ENCODE measurements at places on chromosomes 13 and 19.

GRCh38 chr19:32308431-32309077 is 36.9 kb upstream of the ZNF507 start:
- DNase-seq, result no peak

DNA sequence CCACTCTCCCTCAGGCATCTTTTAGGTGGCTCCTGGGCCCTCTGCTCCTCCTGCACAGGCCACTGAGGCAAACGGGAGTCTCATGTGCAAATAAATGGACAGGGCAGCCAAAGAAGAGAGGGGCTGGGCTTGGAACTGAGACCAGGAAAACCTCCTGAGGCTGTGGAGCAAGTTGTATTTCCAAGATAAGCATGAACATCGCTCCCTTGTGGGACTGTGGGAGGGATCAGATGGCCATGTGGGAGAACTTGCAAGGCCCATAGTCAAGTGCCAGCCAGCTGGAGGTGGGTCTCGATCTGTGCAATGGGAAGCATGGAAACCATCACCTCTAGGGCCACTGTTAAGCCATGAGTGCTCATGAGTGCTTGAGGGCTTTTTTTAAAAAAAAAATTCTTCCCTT is 24.9 kb downstream of the MED26 start:
- DNase-seq, result no peak

DNA sequence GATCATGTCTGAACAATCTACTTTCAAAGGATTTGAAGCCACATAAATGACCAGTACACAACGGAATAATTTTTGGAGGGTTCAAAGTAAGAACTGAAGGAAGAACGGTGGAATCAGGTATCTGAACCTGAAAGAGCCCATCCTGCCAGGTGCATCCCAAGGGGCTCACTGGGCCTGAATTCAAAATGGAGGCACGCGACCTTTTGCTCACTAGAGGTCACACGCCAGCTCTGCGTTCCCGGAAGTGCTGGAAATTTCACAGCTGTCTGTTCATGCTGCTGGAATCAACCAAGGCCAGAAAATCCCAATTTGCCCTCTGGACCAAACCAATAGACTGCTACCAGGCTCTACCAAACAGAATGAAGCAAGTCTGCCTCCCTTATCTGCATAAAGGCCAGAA is 4.2 kb upstream of the RASA3 start:
- no peak for DNase-seq

DNA sequence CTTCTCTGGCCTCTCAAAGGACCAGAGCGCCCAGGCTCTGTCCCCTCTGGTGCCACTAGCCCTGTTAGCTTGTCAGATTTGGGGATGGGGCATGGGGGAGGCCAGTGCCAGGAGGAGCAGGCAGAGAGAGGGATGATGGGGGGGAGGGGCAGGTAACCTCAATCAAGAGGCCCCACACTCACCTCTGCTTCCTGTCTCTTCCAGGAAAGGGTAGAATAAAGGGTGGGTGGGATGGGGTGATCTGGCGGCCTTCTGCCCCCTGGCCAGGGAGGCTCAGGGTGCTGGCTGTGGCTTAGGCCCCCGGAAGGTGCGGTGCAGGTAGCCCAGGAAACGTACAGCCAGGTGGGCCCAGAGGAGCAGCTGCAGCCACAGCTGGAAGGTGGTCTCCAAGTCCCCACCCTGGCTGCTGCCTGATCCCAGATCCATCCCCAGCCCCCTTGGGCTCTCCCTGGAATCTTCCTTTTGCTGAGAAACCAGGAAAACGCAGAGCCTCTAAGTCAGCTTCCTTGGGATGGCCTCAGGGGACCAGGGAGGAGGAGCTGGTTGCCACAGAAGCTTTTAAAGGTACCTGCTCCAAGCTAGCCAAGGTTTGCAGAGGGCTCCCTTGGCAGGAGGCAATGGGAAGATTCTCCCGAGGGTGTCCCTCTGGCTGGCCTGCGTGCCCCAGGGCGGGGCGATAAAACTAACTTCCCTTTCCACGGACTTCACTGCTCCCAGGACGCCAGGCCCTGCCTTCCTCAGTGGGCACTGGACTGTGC is 5.3 kb downstream of the PRKACA start:
- no peak for DNase-seq

DNA sequence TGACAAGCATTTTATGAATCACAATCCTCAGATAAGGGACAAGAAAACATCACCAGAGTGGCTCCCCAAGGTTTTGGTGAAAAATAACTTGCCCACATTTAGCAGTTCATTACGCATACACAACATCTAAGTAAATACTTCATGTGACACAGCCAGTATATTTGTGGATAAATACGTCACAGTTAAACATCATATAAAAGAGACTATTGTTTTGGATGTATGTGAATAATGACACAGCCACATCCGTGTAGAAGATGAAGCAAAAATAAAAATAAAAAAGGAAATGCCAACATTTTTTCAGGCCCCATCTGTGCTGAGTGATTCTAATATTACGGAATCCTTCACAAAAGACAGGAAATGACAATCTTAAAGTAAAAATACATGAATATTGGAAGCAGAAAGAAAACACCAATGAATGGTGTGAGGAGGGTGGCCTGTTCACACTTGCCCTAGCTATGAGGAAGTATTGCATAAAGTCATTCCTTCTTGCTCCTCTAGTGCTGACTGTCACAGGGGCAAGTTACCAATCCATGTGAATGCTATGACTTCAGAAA is 457.1 kb downstream of the KLF12 start:
- DNase-seq, result no peak

- DNase-seq, result no peak
Measured at GRCh38 chr19:7916103-7916954, 1.7 kb downstream of the TGFBR3L start.

GRCh38 chr13:78787190-78787589 is 128.2 kb upstream of the OBI1 start:
- DNase-seq, result no peak

Data from right forelimb (tissue), 1 donor.